ENCODE measurements at places on chromosomes 13 and 19.

DNA sequence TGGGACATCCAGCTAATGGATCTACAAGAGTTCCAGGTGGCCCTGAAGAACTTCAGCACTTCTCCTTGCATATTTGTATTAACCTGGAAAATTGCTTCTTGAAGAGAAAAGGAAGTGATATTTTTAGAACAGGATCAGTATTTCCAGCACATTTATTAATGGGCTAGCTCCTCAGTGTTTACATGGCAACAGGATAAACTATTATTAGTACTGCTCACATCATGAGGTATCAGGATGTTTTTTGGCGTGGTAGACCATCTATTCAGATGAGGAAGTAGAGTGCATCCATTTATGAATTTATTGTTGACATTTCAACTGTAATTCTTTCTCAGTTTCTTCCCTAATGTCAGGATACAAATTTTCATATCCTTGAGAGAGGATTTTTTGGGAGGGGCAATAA, 144.4 kb downstream of the KCNRG start:
- no peak for DNase-seq

GRCh38 chr19:45514376-45515051, 7.2 kb downstream of the VASP start:
- DNase-seq = no peak

- DNase-seq = no peak
These were observed at the start of gene TMEM91 for GRCh38 chr19:41376241-41376997. Gene TMEM91 (plus strand): TSS chr19:41376533. CDS start chr19:41378310, 1,777 bp downstream.

DNA sequence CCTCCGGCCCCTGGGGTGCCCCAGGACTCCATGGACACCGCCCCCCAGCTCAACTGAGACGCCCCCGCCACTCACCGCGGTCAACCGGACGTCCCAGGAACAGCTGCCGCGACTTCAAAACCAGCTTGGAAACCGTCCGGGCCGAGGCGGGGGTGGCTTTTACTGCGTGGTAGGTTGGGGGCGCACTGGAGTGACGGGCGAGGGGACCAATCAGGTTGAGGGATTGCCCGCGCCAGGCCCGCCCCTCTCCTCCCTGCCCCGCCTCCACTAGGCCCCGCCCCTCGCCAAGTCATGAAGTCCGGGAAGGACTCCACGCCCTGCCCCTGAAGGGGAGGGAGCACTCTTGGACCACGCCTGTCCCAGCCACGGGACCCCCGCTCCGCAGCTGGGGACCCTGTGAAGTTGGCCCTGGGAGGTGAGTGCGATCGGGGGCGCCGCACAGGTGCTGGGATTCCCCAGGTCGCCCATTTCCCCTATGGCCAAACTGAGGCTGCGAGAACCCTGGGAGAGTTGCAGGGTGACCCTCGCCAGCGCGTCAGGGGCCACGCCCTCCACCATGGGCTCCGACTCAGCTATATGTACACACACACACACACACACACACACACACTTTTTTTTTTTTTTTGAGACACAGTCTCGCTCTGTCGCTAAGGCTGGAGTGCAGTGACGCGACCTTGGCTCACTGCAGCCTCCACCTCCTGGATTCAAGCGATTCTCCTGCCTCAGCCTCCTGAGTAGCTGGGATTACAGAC, at the start of gene PLIN3:
TSS of gene PLIN3 (minus strand) at position 134 of the 752 bp plus-strand sequence. CDS start 6,273 bp downstream, outside the sequence.
- DNase-seq = peak; percentile 65

DNA sequence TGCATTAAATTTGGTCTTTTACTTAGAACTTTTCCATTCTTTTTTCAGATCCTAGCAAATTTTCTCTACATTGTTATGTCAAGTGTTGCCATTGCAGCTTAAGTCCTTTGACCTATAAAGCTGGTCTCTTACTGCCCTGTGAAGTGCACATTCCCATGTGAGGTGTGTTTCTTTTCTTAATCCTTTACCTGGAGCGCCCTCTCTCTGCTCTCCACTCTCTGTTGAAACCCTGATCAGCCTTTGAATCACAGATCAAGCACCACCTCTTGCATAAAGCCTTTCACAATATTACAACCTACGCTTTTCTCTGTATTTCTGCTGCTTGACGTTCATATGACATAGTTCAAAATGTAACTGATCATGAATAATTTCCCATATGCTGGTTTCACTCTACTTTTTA, 84.8 kb downstream of the PCDH17 start:
- no peak for DNase-seq

DNA sequence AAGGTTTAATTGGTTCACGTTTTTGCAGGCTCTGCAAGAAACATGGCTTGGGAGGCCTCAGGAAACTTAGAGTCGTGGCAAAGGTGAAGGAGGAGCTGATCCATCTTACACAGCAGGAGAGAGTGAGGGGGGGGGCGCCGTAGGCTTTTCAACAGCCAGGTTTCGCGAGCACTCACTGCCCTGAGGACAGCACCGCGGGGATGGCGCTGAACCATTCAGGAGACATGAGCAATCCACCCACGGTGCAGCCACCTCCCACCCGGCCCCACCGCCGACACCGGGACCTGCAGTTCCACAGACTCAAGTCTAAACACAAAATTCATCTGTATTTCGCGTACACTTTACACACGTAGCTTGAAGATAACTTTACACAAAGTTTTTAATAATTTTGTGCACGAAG, 73.6 kb downstream of the KDM4B start:
- no peak for DNase-seq

DNA sequence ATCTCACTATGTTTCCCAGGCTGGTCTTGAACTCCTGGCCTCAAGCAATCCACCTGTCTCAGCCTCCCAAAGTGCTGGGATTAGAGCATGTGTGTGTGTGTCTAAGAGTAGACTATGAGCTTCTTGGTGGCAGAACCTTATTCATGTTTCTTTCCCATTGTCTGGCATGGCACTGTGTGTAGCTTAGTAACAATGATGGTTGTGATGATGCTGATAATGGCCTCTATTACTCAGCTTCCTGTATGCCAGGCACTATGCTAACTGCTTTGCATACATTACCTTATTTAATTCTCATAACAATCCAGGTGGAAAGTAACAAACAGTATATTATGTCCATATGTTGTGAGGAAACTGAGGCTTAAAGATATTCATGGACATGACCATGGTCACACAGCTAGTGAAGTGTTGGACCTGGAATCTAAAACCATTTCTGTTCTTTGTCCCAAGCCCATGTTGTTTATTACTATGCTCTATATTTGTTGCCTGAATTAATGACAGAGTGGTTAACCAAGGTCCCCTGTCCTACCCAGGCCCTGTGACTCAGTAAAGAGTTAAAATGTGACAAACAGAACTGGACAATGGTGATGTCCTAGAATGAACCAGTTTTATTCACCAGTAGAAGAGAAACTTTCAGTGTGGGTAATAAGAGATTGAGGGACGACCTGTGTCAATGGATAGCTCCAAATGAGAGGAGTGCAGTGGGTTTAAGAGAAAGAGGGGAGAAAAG, 109.6 kb downstream of the KLF5 start:
- DNase-seq = no peak
